ENCODE measurements at places on chromosomes 1 and 21.

- no peak for DNase-seq
Observed at GRCh38 chr1:85078903-85079302, 30.6 kb upstream of the MCOLN3 start.

DNA sequence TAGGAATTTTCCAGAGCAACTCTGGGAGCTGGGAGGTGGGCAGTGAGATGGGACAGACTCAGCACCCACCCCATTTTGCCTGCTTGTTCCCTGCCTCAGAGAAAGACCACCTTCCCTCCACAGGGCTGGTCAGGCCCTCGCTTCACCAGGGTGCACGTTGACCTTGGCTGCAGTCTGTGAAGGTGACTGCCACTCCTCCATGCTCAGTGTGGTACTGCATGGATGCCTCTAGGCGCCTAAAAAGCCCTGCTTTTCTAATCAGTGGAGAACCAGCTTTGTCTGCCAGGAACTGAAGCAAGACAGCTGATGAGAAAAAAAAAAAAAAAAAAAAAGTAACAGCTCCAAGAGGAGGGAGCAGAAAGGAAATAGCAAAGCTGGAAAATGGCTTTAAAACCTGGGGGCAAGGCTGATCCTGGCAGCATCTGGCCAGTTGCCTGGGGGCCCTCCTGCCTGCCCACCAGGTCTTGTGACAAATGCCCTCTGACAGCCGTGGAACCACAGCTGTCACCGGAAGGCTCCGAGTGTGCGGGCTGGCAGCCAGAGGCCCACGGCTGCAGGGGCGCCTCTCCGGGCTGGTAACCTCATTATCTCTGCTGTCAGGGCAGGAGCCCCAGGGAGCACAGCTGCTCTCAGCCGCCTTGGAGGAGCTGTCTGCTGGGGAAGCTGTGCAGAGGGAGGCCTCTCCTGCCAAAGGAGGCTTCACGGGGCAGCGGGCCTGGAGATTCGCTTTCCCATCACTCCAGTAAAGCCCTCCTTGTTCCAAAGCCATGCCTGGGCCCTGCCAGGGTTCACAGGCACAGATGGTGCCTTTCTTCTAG, 13.7 kb downstream of the KIAA1614 start:
- no peak for DNase-seq

DNA sequence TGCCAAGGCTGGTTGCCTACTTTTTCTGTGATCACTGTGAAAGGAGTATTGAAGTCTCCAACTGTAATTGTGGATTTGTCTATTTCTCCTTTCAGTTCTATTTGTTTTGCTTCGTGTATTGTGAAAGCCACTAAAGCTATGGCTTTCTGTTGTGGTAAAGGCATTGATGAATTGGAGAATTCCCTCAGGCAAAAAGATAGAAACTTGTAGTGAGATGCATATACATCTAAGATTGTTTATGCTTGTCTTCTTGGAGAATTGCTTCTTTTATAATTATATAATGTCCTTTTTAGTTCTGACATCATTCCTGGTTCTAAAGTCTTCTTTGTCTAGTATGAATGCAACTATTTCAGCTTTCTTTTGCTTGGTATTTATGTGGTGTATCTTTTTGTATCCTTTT, 36.8 kb downstream of the SWT1 start:
- DNase-seq, result peak; percentile 35

GRCh38 chr1:240936911-240937668, 325.1 kb upstream of the GREM2 start:
- no peak for DNase-seq

- no peak for DNase-seq
Observed at GRCh38 chr1:61518670-61519400, 206.1 kb downstream of the TM2D1 start.

GRCh38 chr1:180693564-180694244, 61.9 kb downstream of the XPR1 start:
- no peak for DNase-seq

DNA sequence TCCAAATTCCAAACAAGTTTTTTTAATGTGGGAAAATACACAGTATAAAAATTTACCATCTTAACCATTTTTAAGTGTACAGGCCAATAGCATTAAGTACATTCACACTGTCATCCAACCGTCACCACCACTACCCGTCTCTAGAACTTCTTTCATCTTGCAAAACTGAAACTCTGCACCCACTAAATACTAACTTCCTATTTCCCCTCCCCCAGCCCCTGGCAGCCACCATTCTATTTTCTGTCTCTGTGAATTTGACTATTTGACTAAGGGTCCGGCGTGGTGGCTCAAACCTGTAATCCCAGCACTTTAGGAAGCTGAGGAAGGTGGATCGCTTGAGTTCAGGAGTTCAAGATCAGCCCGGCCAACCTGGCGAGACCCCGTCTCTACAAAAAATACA, 36.1 kb downstream of the CLSTN1 start:
- DNase-seq, result no peak

- DNase-seq, result no peak
Observed at GRCh38 chr1:16451841-16452528, 11.5 kb downstream of the NECAP2 start.

DNA sequence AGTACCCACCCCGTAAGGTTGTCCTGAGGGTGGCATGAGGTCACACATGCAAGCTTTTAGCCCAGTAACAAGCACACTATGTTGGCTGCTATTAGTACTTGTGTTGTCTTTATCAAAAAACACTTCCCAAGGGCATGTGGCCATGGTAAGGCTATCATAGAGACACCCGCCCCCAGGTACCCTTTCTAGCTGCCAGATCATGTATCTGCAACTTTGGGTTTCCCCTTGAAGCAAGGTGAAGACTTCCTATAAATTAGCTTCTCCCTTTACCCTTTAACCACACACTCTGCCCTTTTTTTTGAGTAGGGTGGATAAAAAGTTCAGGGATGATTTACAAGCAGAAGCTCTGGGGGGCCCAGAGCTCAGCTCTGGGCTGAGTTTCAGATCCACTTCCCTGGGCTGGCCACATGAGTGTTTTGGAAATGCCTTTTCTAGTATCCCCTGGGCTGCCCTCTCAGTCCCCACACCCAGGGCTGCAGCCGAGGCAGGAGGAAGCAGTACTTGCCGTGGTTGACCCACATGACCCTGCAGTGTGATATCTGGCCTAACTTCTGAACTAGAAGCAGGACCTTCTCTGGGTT, 2.0 kb downstream of the ZDHHC18 start:
- DNase-seq, result no peak
